ENCODE measurements at places on chromosomes 7 and 10.

GRCh38 chr10:93851169-93851568 is 42.6 kb upstream of the SLC35G1 start:
- DNase-seq: no peak

- no peak for DNase-seq
These were observed 54.4 kb downstream of the ITGB8 start for GRCh38 chr7:20385126-20385525.

- no peak for DNase-seq
These were observed 342.6 kb upstream of the NFE2L3 start for GRCh38 chr7:25809441-25809840.

- no peak for DNase-seq
These were observed 41.3 kb upstream of the ANK3 start for GRCh38 chr10:60430836-60431597.

DNA sequence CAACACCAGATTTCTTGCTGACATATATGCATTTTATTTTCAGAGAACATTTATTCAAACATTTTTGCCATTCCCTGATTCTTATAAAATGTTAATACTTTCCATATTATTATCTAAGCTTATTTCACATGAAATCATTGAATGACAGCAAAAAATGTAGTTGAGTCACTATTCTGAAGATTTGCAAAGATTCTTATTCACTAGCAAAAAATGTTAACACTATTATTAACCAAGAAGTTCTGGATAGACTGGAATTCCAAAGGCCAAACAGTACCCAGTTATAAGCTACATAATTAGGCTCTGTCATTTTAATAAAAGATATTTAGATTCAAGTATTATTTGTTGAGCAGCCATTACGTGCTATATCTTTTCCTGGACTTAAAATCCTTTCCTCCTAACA is 4.3 kb downstream of the GSTO2 start:
- no peak for DNase-seq

DNA sequence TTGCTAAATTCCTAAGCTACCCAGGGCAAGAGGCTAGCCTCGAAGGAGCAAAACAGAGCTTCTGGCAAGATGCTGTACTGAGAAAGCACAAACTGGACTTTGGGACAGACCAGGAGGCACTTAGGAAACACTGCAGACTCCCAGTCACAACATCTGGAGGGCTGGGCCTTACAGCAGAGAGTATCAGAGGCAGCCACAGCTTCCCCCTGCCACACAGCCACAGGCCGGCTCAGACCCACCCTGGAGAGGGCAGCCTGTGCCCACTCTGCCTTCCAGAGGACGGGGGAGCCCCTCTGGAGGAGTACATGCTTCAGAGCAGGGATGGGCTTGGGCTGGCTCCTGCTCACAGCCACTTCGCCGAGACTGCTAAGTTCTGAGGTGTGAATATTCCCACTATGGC is 17.4 kb downstream of the ESYT2 start:
- no peak for DNase-seq

DNA sequence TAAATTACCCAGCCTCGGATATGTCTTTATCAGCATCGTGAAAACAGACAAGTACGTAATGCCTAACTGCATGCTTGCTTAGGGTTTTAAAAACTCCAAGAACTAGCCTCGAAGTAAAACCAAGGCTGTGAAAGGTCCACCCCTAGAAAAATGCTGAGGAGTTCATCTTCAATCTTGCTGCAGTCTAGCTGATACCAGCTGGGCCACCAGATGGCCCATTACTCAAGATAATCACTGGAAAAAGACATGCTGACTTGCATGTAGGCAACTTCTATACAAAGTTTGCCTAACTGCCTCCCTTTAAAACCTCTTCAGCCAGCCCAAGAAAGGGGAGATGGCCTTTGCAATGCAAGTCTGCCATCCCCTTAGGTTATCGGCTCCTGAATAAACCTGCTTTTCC is 614.1 kb downstream of the GALNT17 start:
- no peak for DNase-seq

- no peak for DNase-seq
These were observed 124.4 kb downstream of the COL26A1 start for GRCh38 chr7:101487105-101487458.

GRCh38 chr7:24637021-24637420 is 63.8 kb downstream of the PALS2 start:
- DNase-seq: no peak

DNA sequence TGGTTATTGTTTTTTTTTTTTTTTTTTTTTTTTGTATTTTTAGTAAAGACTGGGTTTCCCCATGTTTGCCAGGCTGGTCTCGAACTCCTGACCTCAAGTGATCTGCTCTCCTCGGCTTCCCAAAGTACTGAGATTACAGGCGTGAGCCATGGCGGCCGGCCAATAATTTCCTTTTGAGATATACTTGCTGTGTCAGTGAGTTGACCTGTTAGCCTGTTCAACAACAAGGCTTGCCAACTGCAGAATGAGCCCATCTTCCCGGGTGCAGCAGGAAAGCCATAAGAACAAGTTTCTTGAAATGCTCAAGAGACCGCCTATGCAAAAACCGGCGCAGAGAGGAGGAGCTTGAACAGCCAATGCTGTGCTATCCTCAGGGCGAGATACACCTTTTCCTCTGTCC is 112.5 kb downstream of the PRPF18 start:
- no peak for DNase-seq

- DNase-seq: no peak
These were observed 10.8 kb upstream of the XPNPEP1 start for GRCh38 chr10:109933984-109934565.

GRCh38 chr7:141477865-141478264 is 73.3 kb upstream of the AGK start:
- DNase-seq: no peak

DNA sequence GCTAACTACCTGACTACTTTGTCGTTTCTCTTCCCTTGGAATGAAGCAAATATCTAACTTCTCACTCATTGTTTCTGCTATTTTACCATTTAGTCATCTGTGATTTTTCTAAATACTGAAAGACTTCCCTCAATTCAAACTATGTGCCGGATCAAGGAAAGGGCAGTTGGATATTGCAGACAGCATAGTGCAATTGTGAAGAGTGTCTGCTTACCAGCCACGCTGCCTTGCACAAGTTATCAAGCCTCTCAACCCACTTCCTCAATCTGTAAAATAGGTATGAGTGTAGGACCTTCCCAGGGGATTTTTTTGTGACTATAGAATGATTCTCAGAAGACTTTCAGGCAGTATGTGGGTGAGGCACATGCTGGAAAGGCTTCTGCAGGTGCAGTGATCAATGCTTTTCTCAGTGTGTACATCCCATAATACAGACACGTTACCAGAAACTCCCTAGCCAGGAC is 54.3 kb downstream of the EGFR start:
- DNase-seq: no peak

DNA sequence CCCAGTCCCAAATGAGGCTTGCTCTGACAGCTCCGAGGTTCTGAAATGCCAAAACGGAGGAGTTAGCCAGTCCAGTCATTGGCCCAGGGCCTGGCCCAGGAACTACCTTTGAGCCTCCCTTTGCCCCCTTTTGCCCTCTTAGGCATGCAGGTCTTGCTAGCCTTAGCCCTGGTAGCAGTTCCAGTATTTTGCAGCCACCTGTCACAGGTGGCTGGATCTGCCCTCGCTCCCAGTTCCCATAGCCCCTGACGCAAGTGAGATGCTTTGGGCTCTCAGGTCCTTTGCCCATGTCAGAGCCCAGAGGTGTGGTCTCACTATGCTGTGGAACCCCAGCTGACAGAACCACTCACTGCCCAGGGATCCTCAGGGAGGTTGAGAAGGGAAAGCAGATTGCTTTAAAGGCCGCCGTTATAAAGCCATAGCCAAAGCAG is 42.0 kb downstream of the GPRIN2 start:
- no peak for DNase-seq

GRCh38 chr7:39016609-39017008 is 38.9 kb downstream of the POU6F2 start:
- no peak for DNase-seq

- DNase-seq: no peak
These were observed 87.3 kb upstream of the SEC61G start for GRCh38 chr7:54846273-54846672.

DNA sequence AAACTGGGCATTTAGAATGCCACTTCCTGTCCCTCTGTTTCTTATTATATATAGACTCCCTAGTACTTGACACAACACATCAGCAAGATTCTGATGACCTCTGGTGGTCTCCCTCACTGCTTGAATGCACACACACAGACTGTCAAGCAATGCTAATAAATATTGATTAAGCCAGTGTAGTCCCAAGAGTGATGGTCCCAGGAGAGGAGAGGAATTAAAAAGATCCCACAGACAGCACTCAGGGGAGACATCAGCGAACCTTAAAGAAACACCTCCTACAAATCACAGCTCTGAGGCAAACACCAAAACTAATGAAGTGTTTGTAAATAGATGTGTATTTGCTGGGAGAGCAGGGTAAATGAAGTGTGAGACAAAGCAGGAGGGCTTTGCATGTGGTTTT is 1291.2 kb downstream of the XPNPEP1 start:
- DNase-seq: no peak

GRCh38 chr7:30065746-30066145 is 37.5 kb downstream of the PLEKHA8 start:
- DNase-seq: no peak

DNA sequence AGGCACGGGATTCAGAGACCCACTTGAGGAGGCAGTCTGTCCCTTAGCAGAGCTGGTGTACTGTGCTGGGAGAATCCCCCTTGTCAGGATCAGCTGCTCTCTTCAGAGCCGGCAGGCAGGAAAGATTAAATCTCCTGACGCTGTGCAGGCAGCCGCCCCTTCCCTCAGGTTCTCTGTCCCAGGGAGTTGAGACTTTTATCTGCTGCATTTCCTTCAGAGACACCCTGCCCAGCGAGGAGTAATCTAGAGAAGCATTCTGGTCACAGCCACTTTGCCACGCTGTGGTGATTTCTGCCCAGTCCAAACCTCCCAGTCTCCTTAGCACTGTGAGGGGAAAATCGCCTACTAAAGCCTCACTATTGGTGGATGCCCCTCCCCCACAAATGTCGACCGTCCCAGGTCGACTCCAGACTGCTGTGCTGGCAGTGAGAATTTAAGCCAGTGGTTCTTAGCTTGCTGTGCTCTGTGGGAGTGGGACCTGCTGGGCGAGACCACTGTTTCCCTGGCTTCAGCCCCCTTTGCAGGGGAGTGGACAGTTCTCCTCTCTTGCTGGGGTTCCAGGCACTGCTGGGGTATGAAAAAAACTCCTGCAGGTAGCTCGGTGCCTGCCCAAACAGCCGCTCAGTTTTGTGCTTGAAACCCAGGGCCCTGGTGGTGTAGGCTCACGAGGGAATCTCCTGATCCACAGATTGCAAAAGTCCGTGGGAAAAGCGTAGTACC is 265.4 kb downstream of the ZWINT start:
- DNase-seq: no peak

DNA sequence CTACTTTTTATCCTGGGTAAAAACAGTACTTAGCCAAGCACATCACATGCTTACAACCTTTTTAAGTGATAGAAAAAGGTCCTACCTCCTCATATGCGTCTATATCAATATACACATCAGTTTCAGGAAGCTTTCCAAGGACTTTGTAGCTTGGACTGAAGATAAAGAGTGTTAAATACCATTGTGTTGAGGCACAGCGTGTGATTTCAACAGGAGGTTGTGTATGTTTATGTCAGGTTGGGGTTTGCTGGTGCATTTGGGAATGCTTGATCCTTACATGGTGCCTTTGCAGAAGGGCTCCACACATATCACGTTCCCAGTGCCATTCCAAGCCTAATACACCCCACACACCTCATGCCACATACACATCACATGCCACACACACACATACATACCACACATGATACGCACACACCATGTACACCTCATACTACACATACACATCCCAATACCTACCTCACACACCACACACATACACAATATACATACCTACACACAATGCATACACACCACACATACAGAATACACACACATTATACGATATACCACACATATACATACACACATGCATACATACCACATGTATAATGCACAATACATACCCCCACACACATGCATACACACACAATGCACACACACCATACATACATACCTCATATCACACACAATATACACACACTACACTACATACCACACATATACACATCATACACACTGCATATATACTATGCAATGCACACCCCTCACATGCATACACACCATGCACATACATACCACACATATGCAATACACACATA is 33.1 kb downstream of the PSMC2 start:
- no peak for DNase-seq

DNA sequence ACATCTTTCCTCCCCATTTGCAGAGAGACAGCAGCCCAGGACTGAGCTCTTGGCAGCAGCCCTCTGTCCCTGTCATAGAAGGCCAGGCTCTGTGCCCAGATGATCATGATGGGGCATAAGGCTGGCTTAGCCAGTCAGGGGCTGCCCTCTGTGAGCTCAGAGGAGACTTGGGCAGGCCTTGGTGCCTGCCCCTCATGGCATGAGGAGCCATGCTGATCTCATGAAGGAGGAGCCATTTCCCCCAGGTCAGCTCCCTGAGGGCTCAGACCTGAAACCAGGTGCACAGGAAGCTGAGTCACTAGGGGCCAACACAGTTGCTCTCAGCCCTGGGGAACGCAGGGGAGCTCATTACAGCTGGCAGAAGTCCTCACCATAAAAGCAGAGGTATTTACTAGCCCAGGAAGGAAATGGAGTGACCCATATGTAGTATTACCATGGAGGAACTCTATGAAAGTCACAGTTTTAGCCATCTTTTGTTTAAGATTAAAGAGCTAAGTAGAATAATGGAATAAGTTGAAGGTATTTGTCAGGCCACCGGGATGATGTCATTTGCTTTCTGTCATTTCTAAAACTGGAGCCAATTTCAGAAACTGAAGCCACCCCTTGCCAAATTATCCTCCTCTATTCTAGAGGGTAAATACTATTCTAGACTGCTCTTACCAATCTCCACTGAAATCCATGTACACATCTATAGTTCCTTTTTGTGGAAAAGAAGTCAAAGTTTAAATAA is 362.4 kb upstream of the ZNF32 start:
- DNase-seq: no peak

- no peak for DNase-seq
These were observed 5.7 kb downstream of the PON1 start for GRCh38 chr7:95318501-95319100.

DNA sequence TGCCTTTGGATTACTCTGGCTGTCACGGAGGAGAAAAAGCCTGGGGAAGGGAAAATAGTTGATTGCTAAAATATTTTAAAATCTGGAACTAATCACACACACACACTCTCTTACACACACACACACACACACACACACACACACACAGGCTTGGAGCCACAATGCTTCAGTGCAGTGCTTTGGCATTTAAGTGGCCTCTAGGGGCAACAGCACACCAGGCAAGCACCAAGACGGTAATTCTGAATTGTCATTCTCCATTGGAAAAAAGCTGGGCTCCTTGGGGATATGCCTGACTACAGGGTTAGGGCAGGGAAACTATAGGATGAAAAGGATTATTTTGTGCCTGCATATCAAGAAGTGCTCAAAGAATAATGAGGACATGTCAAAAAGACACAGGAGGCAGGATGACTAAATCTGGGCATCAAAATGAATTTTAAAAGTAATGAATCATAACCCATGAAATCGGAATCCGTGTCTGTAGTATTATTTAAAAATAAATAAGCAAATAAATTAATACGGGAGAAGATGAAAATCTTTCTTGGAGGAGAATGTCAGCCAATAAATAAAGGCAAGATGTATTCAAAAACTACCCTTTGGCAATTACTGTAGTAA is 30.4 kb upstream of the DDC start:
- no peak for DNase-seq

GRCh38 chr10:80171248-80171660 is 34.1 kb downstream of the ANXA11 start:
- no peak for DNase-seq

- DNase-seq: no peak
These were observed 67.9 kb downstream of the ADCY1 start for GRCh38 chr7:45642044-45642443.

GRCh38 chr7:119620769-119621168 is 652.2 kb upstream of the KCND2 start:
- no peak for DNase-seq
